ENCODE measurements at places on chromosomes 5 and 9. TPM values are rescaled to one million over a fixed set of nuclear protein-coding genes. Genes with fewer than 3 reads are reported as not detected.

Gene DNAH5
- total RNA-seq, result 0.11 TPM

Gene IL31RA
- 1.2 TPM for total RNA-seq

Gene PKD2L2
- total RNA-seq, result not detected

Gene MARVELD2
- total RNA-seq, result 0.75 TPM
